ENCODE measurements at places on chromosomes 12 and 14. TPM values are rescaled to one million over a fixed set of nuclear protein-coding genes. Genes with fewer than 3 reads are reported as not detected.

GLTP gene
- 60.4 TPM for total RNA-seq

TTC9 gene
- total RNA-seq: 0.23 TPM

SLC24A4 gene
- 0.14 TPM for total RNA-seq

PCED1B gene
- total RNA-seq: 0.19 TPM

HOXC9 gene
- total RNA-seq: 0.68 TPM

RPL6 gene
- total RNA-seq: 1,050 TPM

SLC25A47 gene
- not detected for total RNA-seq

ST8SIA1 gene
- total RNA-seq: 0.17 TPM

SERPINA5 gene
- 0.33 TPM for total RNA-seq

LRP6 gene
- 57.2 TPM for total RNA-seq

ZNF891 gene
- 0.93 TPM for total RNA-seq

PAPLN gene
- total RNA-seq: 60.1 TPM

CEP170B gene
- total RNA-seq: 9.0 TPM

CLSTN3 gene
- total RNA-seq: 42.0 TPM

C12orf50 gene
- not detected for total RNA-seq

KCNC2 gene
- not detected for total RNA-seq

INSM2 gene
- total RNA-seq: not detected

GOLT1B gene
- total RNA-seq: 27.9 TPM

PSEN1 gene
- total RNA-seq: 57.7 TPM

RPL10L gene
- total RNA-seq: not detected

DDN gene
- total RNA-seq: under 0.01 TPM

SLC4A8 gene
- total RNA-seq: 1.7 TPM

SERPINA12 gene
- not detected for total RNA-seq

BCL2L2 gene
- total RNA-seq: 13.5 TPM

FAM181A gene
- not detected for total RNA-seq

CLEC2B gene
- total RNA-seq: 78.8 TPM

CPNE6 gene
- total RNA-seq: not detected

MDP1 gene
- total RNA-seq: 5.9 TPM

CLEC1B gene
- total RNA-seq: not detected

EDDM3A gene
- not detected for total RNA-seq

FOXA1 gene
- not detected for total RNA-seq

POTEG gene
- not detected for total RNA-seq

KRT74 gene
- total RNA-seq: not detected

PRB3 gene
- total RNA-seq: not detected

MAP3K9 gene
- total RNA-seq: 0.14 TPM

HAL gene
- 0.17 TPM for total RNA-seq

HNF1A gene
- not detected for total RNA-seq

CLECL1 gene
- total RNA-seq: not detected

NKX2-1 gene
- not detected for total RNA-seq

ZNF605 gene
- total RNA-seq: 6.5 TPM

NEUROD4 gene
- not detected for total RNA-seq

NYNRIN gene
- 17.0 TPM for total RNA-seq

C12orf76 gene
- 12.6 TPM for total RNA-seq

BCAT1 gene
- 103 TPM for total RNA-seq

MANSC1 gene
- 14.8 TPM for total RNA-seq

MIP gene
- not detected for total RNA-seq

CMKLR1 gene
- 0.19 TPM for total RNA-seq

PPP1R3E gene
- 2.6 TPM for total RNA-seq

TSPAN19 gene
- total RNA-seq: under 0.01 TPM

SPIC gene
- not detected for total RNA-seq

IL31 gene
- not detected for total RNA-seq

KLRC4 gene
- not detected for total RNA-seq

SLC7A8 gene
- total RNA-seq: not detected

PTPRQ gene
- total RNA-seq: under 0.01 TPM

LTB4R gene
- total RNA-seq: 3.6 TPM

CNTN1 gene
- total RNA-seq: 0.17 TPM
